ENCODE measurements at places on chromosomes 12 and 14.

DNA sequence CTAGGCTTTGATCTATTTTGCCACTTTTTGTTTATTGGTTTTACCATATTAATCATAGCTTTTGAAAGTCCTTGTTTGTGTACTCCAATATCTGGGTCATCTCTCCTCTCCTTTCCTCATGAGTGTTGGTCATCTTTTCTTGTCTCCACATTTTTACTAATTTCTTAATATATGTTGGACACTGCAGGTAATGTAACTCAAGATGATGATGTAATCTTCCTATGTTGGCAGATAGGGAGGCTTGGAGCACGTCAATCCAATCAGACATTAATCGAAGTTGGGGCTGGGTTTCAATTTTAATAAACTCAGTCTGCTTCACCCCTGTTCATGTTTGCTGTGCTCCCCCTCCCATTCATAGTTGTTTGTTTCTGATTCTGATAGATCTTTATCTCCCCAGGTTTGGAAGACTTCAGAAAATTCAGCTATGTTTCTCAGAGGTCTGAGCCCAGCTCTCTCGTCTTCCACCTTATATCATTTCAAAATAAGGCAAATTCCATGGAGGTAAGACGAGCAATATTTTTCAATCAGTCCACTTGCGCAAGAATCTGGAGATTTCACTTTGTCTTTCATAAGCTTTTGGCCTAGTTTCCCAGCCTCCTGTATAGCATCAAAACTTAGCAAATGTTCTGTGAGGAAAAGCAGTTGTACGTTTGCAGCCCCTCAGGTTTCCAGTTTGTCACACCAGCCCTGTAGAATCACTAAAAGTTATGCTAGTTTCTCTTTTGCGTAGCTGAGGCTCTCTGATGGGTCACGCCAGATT lies 504.1 kb downstream of the TMTC2 start:
- no peak for DNase-seq

- DNase-seq: no peak
These were observed 62.1 kb upstream of the GARIN2 start for GRCh38 chr14:67127174-67127573.

DNA sequence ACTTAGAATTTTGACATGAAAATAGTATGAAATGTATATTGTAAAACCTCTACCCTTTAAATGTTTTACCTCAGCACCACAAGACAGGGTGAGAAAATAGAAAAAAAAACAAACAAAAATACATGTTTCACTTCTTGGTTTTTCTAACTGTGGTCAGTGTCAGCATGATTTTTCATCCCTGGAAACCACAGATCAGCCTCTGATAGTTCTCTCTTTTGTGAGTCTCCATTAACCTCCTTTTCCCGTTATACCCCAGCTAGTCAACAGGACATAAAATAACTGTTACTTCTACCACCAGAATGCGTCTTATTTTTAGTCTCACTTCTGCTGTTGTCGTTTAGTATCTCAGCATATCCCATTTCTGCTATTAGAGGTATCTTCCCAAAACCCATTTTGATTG lies 48.3 kb upstream of the KCNMB4 start:
- DNase-seq: peak; percentile 6

- no peak for DNase-seq
These were observed 22.2 kb upstream of the CFAP54 start for GRCh38 chr12:96466939-96467751.

GRCh38 chr12:13222076-13222475 lies 25.6 kb downstream of the EMP1 start:
- DNase-seq: no peak

- DNase-seq: no peak
These were observed 45.5 kb downstream of the SCN8A start for GRCh38 chr12:51636581-51636980.

- DNase-seq: no peak
These were observed 41.7 kb downstream of the BICD1 start for GRCh38 chr12:32148372-32148771.

GRCh38 chr14:36279306-36280190 lies 40.9 kb downstream of the MBIP start:
- DNase-seq: no peak

GRCh38 chr12:49882248-49882850 lies 21.4 kb downstream of the FAIM2 start:
- DNase-seq: no peak

DNA sequence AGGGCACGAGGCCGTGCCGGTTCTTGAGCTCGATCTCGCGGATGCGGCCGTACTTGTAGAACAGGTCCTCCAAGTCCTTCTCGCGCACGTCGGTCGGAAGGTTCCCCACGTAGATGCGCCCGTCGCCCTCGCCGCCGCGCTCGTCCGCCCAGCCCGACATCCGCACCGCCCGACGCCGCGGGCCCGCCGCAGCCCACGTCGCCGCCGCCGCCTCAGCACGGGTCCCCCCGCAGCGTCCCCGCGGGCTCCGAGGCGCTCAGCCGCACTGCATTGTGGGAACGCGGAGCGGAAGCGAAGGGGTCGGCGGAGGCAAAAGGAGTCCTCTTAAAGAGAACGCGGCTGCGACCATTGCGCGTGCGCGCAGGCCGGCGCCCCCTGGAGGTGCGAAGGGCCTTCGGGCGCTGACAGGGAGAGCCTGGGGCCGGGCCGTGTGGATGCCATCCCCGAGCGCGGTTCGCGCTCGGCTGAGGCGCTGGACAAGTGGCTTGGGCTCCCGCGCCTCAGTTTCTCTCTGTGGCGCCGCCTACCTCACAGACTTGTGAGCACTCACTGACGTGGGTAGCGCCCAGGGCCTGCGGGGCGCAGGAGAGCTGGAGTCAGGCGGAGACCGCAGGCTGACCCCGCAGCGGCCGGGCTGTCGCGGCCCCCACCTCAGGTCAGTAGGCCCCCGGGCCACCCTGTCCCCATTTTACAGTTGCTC lies at the start of gene SRSF9:
Gene SRSF9 (minus strand): TSS at position 299 of the 700 bp plus-strand sequence. CDS start 139 bp downstream, at position 160.
- peak; percentile 96 for DNase-seq

- no peak for DNase-seq
These were observed 88.3 kb downstream of the TESC start for GRCh38 chr12:117010693-117011451.

DNA sequence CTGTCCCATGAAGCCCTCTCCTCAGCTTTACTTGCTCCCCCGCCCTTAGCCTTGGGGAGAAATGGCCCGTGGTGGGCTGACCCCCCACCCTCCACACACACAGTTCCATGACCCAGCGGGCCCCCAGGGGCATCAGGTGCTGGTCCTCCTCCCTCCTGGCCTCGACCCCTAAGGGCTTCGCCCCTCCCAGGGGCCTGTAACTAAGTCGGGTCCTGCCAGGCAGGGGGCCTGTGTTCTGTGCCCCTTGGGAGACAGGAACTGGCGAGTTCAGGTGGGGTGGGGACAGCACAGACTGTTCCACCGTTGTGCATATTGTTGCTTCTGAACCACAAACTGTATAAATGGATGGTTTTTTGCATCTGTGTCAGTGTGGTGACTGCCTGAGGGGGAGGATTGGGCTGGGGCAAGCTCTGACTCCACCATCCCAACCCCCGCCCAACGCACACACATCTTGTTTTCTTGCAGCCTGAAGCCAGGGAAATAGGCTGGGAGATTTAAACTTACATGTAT lies 8.8 kb downstream of the TAMALIN start:
- no peak for DNase-seq

DNA sequence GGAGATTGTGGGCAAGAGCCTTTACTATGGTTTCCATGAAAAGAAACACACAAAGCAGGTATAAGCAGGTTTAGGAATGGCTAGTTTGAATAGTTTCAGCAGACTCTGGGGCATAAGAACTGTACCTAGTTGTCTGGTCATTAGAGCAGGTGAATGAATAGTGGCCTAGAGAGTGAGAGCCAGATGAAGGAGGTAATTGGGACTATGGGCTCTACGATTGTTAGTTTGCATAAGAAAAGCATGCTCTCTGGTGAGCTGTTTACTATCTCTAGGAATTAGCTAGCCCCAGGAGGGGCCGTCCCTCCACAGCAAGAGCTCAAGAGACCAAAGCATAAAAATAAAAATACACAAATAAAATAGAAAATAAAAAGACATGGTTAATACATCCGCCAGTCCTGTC lies 397.5 kb upstream of the GARIN6 start:
- no peak for DNase-seq

DNA sequence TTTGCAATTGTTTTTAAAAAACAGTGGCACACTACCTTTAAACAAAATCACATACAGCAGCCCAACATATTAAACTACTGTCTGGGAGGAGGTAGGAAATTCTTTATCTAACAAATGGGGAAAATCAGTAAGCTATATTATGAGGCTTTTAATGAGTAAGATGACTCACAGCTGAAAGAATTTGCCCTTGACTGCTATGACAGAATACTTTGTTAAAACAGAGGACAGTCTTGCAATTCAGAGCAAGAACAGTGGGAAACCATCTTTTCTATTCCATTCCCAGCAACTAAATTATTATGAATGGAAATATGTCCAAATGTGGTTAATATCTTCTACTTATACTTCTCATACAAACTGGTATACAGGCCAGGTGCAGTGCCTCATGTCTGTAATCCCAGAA lies 49.2 kb upstream of the SGPP1 start:
- DNase-seq: no peak

GRCh38 chr12:130462558-130463274 lies 125.0 kb downstream of the PIWIL1 start:
- DNase-seq: no peak

- no peak for DNase-seq
These were observed 16.6 kb upstream of the SFSWAP start for GRCh38 chr12:131694116-131694838.

DNA sequence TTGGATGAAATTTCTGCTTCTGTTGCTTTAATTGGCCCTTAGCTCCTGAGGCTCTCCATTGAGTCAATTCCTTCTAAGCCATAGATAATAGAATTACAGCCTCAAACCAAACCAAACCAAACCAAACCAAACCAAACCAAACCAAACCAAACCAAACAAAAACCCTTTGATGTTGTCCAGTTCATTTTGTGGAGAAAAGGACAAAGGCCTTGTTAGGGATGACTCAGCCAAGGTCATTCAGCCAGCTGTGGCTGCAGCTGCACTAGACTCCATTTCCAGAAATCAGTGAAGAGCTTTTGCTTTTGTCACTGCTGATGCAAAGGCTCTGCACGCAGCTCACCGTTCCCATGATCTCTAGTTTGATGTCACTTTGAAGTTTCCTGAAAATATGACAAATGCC lies 82.2 kb upstream of the RMST start:
- no peak for DNase-seq

GRCh38 chr14:61202124-61202523 lies 79.0 kb downstream of the TMEM30B start:
- no peak for DNase-seq

DNA sequence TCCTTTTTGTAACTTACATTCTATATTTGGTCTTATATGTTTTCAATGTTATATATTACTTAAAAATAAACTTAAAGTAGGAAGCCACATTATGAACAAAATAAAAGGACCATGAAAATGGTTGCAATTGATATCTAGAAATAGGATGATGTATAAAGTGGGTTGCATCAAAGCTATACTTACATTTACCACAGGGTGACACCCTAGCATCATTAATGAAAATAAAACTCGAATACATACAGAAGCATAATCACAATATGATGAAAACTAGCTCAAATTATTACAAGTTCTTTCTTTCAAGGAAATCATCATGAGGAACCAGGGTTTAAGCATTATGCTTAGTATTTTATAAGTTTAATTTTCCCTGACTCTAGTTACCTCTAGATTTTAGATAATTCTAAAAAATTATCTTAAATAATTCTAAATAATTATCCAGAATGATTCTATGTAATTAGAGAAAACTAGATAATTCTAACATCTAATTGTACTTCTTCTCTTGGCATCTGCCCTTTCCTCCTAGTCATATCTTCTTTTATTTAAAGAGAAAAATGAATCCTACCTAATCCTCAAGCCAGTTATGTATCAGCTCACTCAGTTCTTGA lies 31.2 kb downstream of the TAS2R7 start:
- DNase-seq: peak; percentile 26
